HFFc6 (cell line): ENCODE measurements at places on chromosomes 3 and 15.

- DNase-seq: no peak
These were observed 49.9 kb upstream of the RYK start for GRCh38 chr3:134300520-134300919.

DNA sequence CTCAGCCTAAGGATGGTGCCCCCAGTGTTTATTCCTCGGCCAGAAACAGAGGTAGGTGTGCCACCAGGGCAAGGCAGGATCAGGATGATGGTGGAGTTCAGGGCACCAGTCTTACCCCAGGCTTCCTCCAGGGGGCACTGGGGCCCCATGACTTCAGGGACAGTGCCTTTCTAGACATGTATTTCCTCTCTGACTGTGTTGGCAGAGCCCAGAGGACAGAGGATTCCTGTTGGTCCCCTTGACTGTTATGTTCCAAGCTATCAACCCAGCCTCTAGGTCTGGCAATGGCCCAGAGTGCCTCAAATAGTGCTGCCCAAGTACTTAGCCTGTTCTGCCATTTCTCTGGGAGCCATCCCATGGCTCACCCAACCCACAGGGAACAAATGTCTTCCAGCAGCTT, 2.8 kb downstream of the HEMK1 start:
- DNase-seq: peak; percentile 51

DNA sequence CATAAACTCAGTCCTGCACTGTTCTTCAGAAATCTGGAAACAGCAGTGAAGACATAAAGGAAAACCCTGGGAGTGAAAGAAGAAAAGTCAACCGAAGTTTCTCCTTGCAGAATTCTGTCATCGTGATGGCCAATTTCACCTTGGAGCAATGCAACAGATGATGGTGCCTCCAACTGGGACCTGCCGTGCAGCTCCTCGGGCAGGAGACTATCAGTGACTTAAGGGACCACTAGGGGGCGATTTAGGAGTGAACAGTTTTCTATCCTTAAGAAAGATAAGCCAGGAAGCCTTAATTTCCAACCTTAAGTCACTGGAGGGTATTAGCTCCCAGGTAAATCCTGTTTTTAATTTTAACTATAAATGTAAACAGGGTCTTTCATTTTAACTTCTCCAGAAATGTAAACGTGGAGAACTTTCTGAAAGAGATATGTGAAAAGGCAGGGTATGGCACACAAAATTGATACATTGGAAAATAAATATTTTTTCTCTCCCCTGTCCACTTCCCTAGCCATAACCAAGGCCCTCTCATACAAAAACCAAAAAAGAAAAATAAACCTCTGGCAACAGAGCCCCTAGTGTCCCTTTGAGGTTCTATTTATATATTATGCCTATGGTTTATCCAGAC, 116.3 kb downstream of the PDZRN3 start:
- peak; percentile 62 for DNase-seq

DNA sequence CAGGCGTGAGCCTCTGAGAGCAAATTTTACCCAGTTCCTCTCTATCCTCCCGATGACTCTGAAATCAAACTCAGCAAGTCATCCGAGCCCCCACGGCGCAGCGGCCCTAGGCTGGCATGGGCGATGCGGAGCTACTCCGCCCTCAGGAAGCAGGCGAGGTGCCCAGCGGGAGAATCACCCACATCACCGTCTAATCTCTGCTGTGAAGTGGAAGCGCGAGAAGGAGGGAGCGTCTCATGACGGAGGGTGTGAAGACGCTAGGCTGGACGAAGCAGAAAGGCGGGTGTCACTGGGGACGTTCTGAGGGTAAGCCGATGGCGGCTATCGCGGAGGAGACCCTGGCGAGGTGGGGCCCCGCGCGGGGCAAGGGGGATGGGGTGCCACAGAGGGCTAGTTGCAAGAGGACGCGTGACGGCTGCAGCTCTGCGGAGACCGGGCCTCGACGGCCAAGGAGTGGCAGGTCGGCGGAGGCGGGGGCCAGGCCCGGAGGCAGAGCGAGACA, 9.1 kb upstream of the GNAI2 start:
- peak; percentile 26 for DNase-seq

- DNase-seq: peak; percentile 32
These were observed 13.4 kb upstream of the FAM98B start for GRCh38 chr15:38440353-38441129.

- DNase-seq: no peak
These were observed 14.0 kb upstream of the TOPBP1 start for GRCh38 chr3:133675631-133676335.

DNA sequence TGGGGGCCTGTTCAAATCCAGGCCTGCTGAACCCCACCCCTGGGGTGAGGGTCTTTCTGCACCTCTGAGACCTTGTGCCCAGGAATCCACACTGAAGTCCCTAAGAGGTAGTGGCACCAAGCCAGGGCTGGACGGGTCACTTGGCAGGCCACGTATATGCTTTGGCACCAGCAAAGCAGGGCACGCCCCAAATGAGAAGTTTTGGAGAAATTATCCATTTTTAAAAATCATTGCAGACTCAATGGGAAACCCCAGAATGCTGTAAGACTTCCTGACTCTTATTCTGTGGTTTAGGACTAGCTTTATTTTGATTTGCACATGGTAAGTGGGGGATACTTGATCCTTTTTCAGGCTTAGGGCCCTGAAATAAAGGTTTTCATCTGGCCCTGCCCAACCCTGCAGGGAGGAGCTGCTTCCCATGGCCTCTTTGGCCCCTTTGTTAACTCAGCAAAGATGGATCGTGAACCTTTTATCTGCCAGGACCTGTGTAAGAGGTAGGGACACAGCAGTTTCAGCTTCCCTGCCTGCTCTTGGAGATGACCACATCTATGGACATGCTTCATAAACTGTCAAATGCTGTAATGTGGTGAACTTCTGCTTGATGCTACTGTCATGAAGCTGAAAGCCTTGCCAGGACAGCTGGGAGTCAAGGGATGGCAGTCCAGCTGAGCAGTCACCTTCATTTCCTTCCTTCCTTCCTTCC, 88.0 kb downstream of the HMG20A start:
- no peak for DNase-seq

DNA sequence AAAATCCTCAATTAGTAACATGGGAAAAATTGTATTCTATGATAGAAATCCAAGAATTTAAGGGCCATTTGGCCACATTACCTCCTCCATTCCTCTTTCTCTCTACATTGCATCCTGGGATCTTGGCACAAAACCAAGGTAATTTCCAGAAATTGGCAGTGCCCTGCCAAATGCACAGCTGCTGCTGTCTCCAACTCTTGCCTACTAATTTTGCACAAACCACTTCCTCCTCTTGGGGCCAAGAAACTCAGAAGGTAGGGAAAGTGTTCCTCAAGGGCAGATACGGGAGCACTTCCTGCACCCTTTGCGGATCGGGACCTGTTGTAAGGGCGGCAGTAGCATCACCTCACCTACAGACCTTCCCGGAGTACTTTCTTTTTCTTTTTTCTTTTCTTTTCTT, 57.8 kb downstream of the MAP3K13 start:
- no peak for DNase-seq

DNA sequence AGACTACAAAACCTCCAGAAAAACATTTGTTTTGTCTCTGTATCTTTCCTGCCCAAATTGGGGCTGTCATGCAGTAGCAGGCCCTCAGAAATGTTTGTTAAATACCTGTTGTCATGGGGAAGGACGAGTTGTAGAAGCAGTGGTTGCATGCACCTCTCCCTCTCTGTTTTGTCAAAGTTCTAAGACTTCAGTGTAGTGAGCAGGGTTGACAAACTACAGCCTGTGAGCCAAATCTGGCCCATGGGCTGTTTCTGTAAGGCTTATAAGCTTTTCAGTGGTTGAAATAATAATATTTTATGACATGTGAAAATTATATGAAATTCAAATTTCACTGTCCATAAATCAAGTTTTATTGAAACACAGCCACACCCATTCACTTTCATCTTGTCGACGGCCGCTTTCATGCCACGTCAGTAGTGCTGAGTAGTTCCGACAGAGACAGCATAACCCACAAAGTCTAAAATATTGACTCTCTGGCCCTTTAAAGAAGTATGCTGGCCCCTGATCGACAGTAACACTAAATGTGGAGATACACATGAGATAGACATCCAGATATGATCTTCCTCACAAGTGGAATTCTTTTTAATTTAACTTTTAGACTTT, 102.9 kb downstream of the PDZRN3 start:
- DNase-seq: no peak

DNA sequence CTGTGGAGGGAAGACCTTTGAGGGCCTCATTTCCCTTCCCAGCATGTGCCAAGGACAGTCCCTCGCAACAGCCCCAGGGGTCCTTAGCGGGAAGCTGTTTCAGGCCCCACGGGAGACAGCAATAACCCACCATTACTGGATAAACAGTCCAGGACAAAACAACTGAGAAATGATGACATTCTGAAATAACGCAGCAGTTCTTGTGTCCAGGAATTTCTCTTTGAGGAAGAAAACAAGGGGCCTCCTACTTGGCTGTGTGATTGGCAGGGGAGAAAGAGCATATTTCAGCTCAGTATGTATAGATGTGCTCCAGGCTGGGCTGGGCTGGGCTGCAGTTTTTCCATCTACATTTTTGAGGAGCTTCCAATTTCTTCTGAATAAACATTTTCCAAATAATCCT, 82.2 kb upstream of the THBS1 start:
- DNase-seq: no peak
